ENCODE measurements at places on chromosomes 16 and 17.

GRCh38 chr17:48622857-48623256 lies 3.3 kb downstream of the HOXB9 start:
- no peak for DNase-seq

DNA sequence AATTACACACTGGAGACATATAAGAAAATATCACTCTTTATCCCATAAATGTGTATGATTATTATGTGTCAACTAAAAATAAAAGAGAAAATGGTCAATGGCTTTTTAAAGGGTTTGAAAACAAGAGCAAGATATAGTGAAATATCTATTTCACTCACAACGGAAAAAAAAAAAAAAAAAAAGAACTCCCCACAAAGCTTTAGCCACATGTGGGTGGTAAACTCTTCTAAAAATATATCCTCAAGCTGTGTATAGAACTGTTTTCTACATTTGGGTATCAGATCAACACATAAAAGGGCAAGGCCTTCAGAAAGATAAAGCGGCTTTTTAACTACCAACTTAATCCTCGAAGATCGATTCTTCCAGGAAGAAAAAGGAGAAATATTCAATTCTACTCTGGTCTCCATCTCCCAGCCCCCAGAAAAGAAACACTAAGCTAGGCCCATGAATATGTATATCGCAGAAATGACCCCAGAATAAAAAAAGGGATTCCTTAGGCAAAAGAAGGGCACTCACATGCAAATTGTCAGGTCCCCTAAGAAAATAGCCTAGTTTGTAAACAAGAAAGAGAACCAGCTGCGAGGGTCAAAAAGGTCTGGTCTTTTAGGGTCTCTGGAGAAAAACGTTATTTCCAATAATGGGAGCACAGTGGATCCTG lies 4.4 kb downstream of the LITAF start:
- no peak for DNase-seq

DNA sequence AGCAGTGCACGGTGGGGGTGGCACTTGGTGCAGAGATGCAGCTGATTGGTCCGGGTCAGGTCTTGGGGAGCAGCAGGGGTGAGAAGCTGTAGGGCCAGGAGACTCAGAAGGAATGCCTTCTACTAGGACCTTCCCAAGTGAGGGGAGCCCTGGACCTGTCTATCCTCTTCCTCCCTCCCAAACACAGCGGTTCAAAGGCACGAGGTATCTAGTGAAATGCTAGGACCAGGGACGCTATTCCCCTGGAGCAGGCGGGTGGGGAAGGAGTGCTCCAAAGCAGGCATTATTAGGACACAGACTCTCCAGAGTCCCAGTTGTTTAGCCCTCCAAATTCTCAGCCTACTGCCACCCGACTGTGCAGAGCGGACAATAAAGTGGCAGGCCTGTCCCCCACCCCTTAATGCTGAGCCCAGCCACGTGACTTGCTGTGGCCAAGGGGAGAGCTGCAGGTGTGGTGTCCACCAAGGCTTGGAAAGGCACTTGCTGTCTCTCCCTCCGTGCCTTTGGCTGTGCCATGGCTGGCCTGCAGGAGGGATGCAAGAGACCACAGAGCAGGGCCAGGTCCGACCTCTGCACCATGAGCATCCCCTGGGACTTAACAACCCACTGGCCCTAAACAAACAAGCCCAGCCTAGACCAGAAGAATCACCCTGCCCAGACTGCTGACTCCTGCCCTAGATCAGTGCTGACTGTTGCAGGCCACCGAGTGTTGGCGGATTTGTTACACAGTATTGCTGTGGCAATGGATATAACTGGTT lies 97.2 kb downstream of the TBC1D16 start:
- DNase-seq = no peak

- no peak for DNase-seq
Observed at GRCh38 chr16:3656491-3657468, 2.3 kb downstream of the DNASE1 start.

GRCh38 chr17:15388356-15389041 lies 47.1 kb upstream of the TEKT3 start:
- DNase-seq = no peak

DNA sequence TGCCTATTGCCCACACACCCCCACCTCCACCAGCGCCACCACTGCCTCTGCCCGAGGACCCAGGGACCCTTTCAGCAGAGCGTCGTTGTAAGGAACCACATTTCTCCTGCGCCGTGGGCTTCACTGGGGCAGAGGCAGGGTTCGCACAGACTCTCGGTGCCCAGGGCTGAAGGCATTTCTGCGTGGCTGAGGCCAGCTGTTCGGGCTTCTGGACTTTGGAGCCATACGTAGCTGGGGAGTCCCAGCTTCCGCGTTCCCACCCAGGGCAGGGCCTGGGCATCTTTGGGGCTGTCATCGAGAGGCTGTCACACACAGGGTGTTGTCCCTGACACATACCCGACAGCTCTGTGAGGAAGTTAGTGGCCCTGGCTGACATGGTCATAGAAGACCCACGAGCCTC lies 16.0 kb upstream of the SMIM5 start:
- DNase-seq = no peak

- no peak for DNase-seq
Observed at GRCh38 chr17:38970804-38971203, 3.6 kb upstream of the FBXO47 start.

DNA sequence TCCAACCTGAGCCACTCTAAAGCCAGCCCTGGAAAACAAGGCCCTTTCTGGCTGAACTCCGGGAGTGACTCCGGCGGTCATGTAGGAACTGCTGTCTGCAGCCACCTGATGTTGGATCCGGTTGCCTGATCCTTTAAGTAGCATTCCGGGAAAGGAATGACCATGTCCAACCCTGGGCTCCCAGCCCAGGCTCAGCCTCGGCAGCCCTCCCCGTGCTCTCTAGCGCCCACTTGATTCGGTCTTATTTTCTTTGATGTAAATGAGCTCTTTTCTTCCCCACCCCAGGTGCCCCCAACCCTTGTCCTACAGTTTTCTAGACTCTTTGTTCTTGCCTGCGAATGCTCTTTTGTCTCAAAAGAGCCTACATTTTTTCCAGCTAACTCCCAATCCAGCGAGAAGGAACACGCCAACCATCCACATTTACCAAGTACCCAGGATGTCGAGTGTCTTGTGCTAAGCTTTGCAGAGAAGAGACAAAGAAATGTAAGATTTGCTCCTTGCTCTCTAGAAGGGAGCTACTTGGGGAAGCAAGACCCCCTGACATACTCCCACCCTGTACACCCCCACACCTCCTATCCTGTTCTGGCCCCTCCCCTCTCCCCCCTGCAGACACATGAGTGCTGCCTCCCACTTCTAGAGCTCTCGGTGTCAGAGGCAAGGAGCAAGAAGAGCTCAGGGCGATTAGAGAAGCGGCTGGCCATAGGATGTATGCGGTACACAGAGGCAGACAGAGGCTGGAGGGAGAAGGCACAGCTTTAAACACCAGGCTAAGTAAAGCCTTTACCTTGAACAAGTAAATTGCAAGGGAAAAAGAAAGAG lies 53.8 kb downstream of the COG7 start:
- no peak for DNase-seq

DNA sequence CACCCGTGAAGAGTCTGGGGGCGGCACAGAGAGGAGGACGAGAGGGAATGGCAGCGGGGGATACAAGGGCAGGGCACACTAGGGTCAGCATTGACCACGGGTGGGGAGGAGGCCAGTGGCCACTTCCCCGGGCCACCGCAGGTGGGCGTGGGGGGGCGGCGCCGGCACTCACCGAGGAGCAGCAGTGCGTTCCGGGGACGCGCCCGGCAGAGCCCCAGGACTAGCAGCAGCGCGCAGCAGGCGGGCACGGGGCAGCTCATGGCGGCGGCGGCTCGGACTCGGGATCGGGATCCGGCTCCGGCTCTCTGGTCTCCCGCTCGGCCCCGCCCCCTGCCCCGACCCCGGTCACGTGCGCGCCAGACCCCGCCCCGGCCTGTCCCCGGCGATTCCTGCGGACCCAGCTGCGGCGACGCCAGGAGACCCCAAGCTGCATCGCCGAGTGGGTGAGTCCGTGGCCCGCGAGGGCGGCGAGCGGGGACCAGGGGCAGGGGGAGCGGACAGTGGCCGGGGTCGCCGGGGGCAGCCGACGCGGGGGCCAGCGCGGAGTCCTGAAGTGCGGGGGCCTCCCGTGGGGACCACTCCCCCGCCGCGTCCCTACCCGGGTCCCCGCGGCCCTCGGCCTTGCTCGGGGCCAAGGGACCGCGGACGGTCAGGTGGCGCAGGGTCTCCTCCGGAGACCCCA lies at the start of the genes SGSH and SLC26A11:
SGSH (minus strand) TSS at position 280 of the 682 bp plus-strand sequence; CDS start at position 260, 20 bp downstream.
SLC26A11 (plus strand) TSS at position 374 of the 682 bp plus-strand sequence. CDS start 1,134 bp downstream, outside the sequence.
- DNase-seq = peak; percentile 32

DNA sequence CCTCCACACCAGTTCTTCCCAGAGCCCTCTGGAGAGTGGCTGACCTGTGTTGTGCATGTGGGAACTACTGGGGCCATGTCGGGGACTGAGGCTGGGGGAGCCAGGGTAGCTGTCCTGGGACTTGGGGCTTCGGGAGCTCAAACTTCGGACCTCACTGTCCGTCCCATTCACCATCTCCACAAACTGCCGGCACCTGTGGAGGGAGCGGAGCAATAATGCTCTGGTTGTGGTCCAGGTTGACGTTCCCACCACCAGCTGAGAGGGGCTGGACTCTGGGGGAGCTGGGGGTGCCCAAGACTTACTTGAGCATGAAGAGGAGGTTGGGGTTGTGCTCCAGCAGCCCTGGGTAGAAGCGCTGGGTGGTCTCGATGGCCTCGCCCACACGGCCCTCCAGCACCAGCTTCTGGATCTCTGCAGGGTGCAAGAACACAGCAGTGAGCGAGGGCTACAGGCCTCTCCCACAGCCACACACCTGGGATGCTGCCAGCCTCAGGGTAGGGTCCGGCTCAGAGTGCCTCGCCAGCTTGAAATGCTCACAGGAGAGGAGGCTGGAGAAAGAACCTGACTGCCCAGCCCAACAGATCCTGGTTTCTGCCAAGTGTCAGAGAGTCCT lies 10.6 kb upstream of the GFOD2 start:
- DNase-seq = no peak

DNA sequence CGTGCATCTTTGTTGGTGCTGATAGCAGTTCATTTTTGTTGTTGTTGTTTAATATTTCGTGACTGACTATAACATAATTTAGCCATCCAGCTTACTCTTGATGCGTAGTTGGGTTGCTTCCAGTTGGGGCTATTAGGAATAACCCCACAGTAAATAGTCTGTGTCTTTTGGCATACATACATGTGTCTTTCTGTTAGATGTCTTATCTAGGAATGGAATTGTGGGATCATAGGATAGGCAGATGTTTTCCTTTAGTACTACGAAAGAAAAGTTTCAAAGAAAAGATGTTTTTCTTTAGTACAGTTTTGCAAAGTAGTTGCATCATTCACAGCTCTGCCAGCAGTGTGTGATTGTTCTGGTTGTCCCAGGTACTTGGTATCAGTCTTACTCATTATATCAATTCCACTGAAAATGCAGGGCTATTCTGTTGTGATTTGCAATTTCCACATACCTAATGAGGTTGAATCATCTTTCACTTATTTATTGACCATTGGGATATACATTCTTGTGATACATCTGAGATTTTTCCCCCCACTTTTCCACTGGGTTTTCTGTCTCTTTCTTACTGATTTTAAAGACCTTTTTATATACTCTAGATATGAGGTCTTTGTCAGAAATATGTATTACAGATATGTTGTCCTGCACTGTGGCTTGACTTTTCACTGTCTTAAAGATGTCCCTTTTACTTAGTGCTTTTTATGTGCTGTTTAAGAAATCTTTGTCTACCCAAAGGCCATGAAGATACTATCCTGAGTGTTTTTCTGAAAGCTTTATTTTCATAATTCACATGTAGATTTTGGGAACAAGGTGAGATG lies 173.3 kb downstream of the MRTFB start:
- DNase-seq = no peak

- DNase-seq = no peak
Observed at GRCh38 chr17:39604911-39605491, 2.7 kb downstream of the NEUROD2 start.

DNA sequence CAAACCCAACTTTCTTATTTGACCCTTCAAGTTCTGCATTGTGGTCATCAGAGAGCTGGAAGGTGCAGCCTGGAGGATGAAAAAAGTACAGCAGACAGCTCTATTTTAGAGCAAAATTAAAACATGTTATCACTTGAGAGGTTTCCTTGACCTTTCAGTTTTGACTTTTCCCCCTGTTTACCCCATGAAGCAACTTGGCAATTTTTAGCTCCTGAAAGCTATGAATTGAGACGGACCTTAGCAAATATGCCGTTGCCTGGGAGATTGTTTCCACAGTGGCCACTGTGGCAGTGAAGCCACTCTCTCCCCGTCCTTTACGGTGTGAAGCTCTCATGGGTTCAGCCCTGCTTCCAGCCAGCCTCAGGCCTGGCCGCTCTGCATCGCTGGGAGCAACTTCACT lies 398.6 kb downstream of the CPPED1 start:
- DNase-seq = no peak

GRCh38 chr16:73016488-73016830 lies 31.5 kb downstream of the ZFHX3 start:
- DNase-seq = no peak

DNA sequence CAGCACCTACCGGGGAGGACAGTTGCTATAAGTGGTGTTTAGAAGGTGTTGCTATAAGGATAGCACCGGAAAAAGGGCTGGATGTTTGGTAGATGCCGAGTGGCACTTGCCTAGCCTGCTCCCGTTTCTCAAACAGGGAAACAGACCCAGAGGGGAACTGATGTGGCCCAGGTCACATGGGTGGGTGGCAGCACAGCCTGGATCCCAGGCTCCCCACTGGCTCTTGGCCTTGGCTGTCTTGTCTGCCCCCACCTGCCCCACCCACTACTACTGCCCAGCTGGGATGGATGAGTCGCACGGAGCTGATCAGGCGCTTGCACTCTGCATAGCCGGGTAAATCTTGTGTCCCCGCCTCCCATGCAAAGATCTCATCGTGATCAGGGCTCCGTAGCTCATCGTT lies 7.2 kb downstream of the SMTNL2 start:
- DNase-seq = no peak

DNA sequence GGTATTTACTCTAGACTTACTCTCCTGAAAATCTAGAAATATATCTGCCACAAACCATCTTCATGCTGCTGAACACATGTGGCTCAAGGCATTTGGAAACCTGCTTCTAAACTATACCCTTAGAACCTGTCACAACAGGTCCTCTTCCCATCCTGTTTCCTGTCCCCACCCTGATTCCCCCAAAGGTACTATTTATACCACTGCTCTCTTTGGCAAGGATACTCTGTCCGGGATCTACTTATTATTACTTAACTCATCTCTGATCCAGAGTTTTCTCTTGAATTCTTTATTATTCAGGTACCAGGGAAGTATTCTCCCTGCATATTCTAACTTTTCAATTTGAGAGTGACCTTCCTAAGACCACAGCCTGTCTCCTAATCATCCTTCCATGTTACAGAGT lies 33.4 kb downstream of the TRAF4 start:
- no peak for DNase-seq

GRCh38 chr16:14513389-14514107 lies 116.5 kb downstream of the PARN start:
- DNase-seq = no peak

- DNase-seq = no peak
Observed at GRCh38 chr16:81607006-81607405, 162.4 kb downstream of the CMIP start.

- no peak for DNase-seq
Observed at GRCh38 chr16:73326770-73327470, 279.0 kb upstream of the ZFHX3 start.

GRCh38 chr17:27348196-27348595 lies 54.3 kb downstream of the WSB1 start:
- DNase-seq = no peak
